ENCODE measurements at places on chromosomes 5 and 9.

DNA sequence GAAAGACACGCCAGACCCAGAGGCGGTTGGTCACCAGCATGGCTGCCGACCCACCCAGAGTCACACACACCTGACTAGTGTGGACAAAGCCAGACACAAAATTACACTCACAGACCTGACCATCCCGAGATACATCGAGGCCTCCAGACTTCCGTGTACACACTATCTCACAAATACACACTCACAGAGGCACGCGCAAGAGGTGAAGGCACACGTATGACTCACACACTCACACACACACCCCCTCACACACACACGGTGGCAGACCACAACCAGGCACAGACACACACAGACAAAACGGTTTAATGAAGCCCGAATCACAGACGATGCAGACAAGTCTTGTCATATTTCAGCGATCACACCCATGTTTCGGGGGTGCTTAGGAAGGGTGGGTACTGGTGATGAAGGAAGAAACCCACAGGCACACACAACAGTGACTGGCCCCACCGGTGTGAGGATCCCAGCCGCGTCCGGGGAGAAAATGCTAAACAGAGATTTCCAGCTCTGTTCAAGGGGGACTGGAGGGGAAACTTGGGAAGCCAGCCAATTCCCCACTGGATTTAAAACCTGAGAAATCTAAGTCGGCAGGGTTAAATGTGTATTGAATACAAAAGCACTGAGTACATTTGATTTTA, 51.3 kb downstream of the CRB2 start:
- DNase-seq: no peak

DNA sequence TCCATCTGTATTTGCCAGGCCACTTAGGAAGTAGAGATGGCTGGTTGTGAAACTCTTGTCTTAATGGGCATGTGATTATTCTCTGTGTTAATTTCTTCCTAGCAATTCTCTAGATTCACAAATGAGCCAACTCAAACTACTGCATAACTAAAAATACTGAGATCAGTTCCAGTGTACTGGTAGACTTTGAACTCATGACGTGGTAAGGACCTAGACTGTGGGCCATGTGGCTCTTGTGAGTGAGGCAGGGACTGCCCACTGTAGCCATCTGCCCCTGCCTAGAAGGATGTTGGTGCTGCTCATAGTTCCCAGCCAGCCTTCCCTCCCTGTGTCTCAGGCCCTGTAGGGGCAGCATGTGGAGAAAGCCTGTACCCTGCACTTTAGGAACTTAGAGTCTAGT, 47.4 kb downstream of the CYSTM1 start:
- DNase-seq: no peak

- DNase-seq: no peak
These were observed 21.5 kb downstream of the TNFSF8 start for GRCh38 chr9:114908805-114909448.

DNA sequence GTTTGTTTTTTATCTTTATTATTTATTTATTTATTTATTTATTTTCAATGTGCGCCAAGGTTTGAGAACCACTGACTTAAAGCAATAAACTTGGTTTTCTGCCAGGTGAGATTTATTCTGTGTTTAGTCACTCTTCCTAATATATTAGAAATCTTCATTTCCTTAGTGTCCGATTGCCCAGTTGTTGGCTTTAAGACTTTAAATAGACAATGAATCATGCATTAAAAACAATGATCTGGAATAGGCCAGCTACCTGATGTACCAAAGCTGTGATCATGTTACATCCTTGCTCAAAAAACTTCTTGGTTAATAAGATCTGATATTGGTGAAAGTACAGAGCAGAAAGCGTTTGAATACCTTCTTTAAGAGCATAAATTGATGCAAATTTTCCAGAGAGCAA, 52.1 kb upstream of the ERBIN start:
- no peak for DNase-seq

DNA sequence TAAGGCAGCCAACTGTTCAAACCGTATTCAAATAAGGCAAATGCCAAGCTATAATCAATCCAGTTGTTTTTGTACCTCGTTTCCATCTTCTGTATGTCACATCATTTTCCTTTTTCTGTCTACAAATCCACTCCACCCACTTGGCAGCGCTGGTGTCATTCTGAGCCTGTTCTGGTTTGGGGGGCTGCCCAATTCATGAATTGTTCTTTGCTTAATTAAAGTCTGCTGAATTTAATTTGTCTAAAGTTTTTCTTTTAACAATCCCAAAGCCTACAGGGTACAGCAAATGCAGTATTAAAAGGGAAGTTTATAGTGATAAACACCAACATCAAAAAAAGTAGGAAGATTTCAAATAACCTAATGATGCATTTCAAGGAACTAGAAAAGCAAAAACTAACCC, 93.3 kb downstream of the GTF3C4 start:
- DNase-seq: no peak

- no peak for DNase-seq
These were observed 111.0 kb upstream of the PTCH1 start for GRCh38 chr9:95627802-95628201.

- peak; percentile 91 for DNase-seq
These were observed 12.1 kb downstream of the OR2V2 start for GRCh38 chr5:181159286-181160151.

DNA sequence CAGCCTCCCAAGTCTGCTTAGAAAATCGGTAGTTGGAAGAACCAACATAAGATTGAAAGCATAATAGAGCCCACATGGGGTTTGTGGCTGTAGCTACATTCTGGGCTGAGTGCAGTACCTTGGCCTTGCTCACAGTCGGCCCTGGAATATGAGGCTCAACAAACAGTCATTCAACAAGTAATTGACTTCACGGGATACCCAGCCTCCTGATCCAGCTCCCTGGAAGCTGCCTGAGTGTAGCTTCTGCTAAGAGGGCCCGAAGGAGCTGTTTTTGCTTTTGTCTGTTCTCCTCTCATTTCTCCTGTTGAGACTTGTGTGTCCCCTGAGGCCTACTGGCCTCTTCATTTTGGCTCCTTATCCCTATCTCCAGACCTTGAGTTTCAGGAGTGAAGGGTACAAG, 170.7 kb downstream of the HSPA4 start:
- DNase-seq: no peak

DNA sequence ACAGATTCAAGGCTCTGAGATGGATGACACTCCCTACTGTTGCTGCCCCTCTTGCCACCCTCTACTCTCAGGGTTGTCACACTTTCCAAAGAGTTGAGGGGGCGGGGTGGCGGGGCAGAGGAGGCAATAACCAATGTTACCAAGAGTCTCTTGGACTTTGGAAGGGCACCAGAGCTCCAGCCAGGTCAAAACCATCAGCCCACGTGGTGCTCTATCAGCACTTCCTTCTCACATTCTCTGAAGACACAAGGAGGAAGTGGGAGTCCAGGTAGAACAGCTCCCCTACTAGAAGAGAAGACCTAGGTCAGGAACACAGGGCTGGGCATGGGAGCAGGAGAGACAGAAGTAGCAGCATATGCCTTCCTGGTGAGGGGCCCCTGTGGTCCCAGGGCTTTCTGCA, 33.0 kb upstream of the PIK3R1 start:
- DNase-seq: no peak

GRCh38 chr9:97307091-97307490, 368 bp upstream of the CCDC180 start:
- DNase-seq: peak; percentile 0

DNA sequence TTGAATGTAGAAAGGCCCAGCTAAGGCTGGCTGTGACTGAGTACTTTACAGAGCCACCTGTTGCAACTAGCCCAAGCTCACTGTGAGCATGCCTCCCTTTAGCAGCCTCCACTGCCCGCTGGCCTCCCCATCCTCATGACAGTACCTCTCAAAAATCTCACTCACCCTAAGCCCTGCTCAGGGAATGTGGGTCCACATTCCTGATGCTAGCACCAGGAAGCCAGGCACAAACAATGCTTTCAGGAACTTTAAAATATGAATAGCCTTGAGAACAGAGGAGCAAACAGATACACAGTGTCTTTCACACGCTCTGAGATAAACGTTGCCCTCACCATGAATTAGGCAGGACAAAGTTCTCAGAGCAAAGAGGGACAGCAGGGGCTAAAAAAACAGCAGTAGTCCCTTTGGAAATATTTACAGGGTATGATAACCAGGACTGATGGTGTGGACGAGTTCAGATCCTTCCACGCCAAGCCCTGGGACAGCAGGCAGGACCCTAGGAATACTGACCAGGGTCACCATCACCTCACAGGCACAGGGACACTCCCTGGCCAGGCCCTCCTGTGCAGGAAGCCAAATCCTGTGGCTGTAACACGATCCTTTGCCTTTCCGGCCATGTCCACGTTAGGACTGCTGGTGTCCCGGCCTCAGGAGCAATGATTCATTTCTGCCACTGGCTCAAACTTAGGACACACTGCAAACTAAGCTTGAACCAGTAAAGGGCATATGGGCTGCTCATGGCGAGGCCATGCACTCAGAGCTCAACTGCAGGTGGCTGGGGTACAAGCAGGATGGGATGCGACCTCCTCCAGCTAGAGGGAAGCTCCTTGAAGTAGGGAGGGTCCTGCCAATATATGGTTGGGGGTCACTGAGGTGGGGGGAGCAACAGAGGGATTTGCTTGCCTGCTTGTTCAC, 9.6 kb downstream of the ACSL6 start:
- no peak for DNase-seq

- no peak for DNase-seq
These were observed 7.5 kb upstream of the CCDC180 start for GRCh38 chr9:97299809-97300414.

GRCh38 chr9:138103849-138104206, 226.2 kb downstream of the CACNA1B start:
- no peak for DNase-seq

GRCh38 chr9:23663536-23663935, 162.5 kb downstream of the ELAVL2 start:
- DNase-seq: no peak

- DNase-seq: no peak
These were observed 226 bp upstream of the RANBP17 start for GRCh38 chr5:170861667-170861916.

- no peak for DNase-seq
These were observed 1006.5 kb upstream of the TYRP1 start for GRCh38 chr9:11686733-11687132.

GRCh38 chr9:120755810-120756434, 37.3 kb downstream of the FBXW2 start:
- DNase-seq: peak; percentile 80

- no peak for DNase-seq
These were observed 42.8 kb downstream of the PDE4D start for GRCh38 chr5:59850766-59851165.

GRCh38 chr5:87053146-87053545, 214.5 kb upstream of the RASA1 start:
- DNase-seq: no peak

DNA sequence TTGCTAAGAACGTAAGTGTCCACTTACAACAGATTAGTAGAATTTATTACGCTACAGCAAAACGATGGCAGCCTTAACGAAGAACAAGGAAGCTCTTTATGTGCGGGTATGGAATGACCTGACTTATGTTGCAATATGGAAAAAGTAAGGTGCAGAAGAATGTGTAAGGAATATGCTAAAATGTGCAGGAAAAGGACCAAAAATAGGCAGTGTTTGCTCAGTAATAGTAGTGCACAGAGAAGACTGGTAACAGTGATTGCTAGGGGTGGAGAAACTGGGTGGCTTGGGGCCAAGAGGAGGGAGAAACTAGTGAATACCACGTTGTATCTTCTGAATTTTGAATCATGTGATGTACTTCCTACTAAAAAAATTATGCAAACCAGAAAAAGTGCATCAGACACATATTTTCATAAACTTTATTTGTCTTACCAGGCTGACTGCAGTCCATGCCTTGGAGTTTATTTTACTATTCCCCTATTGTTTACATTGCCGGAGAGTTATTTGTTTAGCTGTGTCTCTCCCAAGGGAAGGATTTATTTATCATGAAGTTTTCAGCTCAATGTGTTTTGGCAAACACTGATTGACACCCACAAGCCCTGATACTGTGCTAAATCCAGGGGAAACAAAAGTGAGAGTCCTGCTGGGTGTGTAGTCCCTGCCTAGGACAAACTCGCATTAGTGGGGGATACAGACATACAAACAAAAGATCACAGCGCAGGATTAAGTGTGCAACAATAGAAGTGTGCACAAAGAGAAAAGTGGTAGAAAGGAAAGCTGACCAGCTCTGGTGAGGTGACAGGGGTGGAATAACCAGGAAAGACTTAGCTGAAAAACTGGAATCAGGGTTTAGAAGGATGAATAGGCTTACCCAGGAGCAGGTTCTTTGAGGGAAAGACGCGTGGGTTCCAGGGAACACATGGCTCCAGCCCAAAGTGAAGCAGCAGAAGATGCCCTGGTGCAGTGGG, 34.0 kb upstream of the ZNF484 start:
- no peak for DNase-seq

DNA sequence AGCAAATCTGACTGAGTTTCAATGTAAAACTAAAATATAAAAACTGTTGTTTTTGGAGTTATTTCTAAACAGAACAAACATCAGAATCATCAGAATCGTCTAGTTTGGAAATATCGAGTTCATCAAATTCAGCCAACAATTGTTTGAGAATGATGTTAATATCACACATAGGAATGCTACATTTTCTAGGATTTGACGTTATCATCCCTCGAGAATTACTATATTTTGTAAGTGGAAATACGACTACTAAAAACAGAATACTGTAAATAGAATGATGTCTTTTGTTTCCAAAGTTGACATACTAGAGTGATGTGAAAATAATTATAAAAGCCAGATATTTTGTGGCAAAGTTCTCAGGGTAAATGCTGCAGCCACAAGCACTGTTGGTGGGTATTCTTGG, 805.9 kb downstream of the TLE1 start:
- no peak for DNase-seq

GRCh38 chr9:69895659-69896058, 75.0 kb downstream of the CFAP95 start:
- no peak for DNase-seq

DNA sequence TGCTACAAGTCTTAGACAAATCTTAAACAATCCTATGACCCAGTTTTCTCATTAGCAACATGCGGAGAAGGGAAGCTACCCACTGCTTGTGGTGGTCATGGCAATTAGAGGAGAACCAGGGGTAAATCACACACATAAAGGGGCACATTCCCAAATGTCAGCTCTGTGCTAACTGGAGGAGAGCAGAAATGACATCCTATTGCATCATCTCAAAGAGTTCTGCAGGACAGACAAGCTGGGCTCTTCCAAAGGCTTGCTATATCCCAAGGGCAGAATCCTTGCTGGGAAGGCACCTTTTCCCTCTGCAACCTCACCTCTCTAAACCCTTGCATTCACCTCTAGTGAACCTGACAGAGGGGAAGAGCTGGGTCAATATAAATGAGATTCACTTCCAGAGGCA, 17.0 kb upstream of the WWC1 start:
- DNase-seq: no peak

- DNase-seq: no peak
These were observed 57.2 kb downstream of the MEF2C start for GRCh38 chr5:88825584-88826315.

Data from CD4-positive, alpha-beta T cell treated with Interleukin-1 beta for 1 hour (primary cell).